Keratinocyte (primary cell): ENCODE measurements at places on chromosomes 7 and 10. TPM values are rescaled to one million over a fixed set of nuclear protein-coding genes. Genes with fewer than 3 reads are reported as not detected.

ZNF425 gene
- 1.5 to 2.3 TPM (median 1.8 TPM) in 3 replicates for polyA plus RNA-seq

SGMS1 gene
- polyA plus RNA-seq, result 16.3 to 18.3 TPM (median 16.7 TPM) in 3 replicates

- DNase-seq, result no peak
Observed at GRCh38 chr7:138512885-138513284, 52.8 kb downstream of the TRIM24 start.

DNA sequence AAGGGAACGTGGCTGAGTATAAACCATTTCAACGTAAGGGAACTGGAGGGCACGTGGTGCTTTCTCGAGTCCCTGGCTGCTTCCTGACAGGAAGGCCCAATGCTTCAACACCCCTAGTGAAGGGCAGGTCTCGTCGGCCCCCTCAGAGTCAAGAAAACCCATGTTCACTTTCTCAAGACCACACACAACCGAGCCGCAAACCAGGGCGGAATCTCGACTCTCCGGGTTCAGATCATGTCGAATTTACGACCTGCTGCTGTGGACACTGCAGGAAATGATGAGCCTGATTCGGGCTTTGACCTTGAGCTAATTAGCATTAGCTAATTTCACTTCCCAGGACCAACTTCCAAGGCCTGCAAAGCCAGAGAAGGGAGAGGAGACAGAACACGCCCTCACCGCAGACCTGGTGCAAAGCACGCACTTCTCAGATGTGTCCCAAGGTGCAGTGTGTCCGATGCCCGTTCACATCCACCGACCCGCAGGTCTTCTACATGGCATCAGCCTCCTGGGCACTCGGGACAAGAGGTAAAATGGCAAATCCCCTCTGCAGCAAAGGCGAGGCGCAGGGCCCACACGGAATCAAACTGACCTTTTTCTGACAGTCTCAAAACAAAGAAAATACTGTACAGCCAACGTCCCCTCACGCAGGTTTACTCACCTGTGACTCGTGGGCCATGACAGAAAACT lies 94.7 kb downstream of the DIP2C start:
- no peak for DNase-seq

DNA sequence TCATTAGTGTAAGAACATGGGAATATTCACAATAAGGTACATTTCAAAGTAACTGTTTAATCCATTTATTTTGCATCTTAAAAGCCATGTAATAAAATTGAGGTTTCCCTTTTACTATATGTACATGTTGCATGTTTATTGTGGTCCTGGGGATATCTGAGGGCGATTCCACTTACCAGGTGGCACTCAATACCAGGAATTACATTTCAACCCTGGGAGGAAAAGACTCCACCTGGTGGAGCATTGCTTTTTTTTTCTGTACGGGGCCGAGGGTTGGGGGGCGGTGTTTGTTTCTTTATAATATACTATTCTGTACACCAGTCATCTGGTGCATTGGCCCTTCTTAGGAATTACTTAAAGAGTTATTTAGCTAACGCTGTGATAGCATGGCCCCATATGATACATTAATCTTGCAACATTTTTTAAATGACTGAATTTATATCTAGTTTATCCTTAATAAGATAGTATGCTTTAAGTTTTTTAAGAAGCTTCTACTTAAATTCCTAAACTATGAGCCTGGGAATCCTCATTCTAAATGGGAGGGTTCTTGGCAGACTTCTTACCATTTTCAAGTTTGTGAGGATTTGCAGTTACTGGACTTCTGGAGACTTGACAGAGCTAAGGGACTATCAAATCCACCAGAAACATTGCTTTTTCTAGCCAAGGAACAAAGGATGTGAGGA lies 7.2 kb upstream of the HGF start:
- DNase-seq, result no peak

GRCh38 chr7:40907286-40907685 lies 772.5 kb downstream of the SUGCT start:
- DNase-seq, result no peak

DNA sequence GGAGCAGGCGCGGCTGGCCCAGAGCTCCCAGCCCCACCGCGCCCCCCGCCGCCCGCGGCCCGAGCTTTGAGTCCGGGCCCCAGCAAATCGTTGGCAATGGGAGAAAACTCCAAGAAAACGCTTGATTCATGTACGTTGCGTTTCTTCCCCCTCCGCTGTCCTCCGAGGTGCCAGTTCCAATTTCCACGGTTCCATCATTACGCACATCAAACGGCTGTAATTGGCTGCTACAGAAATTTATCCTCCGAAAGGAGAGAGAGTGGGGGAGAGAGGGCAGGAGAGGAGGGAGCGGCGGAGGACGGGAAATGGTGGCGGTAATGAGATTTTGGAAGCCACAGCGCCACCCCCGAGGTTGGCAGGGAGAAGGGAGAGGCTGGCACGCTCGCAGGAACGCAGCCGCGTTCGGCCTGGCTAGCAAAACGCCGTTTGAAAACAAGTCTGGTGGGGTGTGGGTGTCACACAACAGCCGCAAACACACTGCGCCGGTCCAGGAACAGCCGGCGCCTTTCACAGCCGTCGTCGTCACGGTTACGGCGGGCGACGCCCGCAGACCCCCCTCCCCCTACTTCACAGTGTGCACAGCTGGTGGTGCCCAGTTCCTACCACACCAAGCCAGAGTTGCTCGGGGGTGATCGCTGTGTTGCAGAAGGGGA lies 57.5 kb downstream of the UNCX start:
- no peak for DNase-seq

- DNase-seq, result no peak
Observed at GRCh38 chr10:103111918-103112877, 80.9 kb downstream of the NT5C2 start.

DNA sequence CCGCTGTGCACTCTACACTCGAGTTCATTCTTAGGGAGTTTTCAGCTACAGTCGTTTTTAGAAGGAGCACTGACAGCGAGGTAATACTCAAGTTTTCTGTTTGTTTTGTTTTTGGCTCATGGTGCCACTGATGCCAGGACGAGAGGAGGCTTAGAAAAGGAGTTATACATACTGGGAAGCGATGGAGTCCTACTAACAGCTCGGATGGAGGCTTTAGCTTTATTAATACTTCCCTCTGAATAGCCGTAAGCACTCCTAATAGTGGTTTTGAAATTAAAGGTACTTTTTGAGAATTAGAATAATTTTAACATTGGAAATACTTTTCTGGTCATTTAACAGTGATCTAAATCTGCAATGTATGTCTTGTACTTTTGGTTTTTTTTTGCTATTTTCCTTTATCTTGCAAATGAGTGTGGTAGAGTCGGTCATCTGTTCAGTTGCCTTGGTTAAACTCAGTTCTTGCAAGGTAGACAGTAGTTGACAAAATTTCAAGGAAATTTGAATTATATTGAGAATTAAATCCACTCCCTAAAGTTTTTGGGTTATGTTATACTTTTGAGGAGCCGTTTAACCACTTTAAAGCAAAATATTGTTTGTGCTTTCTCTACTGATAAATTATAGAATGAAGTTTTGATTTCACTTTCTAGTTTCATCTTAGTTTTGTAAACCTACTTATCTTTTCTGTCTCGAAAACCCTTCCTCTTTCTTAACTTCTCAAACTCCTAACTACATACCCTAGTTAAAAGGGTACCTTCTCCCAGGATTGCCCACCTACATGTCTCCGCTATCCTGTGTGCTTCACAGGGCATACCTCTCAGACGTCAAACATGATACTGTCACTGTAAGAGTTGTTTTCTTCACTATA lies 1.5 kb downstream of the HBP1 start:
- DNase-seq, result no peak

- DNase-seq, result no peak
Observed at GRCh38 chr10:97002670-97003069, 170.6 kb downstream of the LCOR start.

- no peak for DNase-seq
Observed at GRCh38 chr10:15451137-15452094, 80.3 kb upstream of the FAM171A1 start.
